ENCODE measurements at places on chromosomes 7 and 10.

DNA sequence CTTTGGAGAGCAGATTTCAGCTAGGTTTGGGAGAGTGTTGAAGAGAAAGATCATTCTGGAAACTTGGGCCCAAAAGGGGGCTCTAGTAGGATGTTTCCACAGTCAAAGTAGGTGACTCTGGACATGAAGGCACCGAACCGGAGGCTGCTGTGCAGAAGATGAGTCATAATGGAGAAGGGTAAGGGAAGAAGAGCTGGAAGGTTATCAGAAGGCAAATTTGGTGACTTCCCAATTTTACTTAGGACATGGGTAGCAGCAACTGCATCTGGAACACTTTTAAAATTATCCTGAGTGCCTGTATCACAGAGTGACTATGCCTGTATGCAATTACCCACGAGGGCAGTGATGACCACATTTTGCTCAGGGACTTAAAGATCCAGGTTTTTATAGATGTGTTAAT, 38.8 kb downstream of the PIK3AP1 start:
- DNase-seq, result no peak

GRCh38 chr7:6376820-6377219, 70.9 kb downstream of the DAGLB start:
- no peak for DNase-seq

DNA sequence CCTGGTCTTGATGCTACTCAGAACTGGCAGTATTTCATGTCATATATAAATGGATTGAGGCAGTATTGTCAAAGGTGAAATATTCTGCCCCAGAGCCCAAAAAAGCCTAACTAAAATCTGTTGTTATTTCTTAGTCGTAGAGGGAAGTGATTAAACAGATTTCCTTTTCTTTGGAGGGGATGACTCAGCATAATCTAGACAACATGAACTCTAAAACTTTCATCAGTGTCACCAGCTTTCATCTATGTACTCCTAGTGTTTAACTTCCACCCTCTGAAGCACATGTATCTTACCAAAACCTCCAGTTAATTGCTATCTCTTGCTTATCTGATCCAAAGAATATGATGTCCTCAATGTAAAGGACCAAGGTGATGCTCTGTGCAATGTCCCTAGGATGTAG, 97.1 kb upstream of the ARID5B start:
- no peak for DNase-seq

GRCh38 chr10:78044699-78045098, 11.0 kb downstream of the RPS24 start:
- DNase-seq, result no peak

DNA sequence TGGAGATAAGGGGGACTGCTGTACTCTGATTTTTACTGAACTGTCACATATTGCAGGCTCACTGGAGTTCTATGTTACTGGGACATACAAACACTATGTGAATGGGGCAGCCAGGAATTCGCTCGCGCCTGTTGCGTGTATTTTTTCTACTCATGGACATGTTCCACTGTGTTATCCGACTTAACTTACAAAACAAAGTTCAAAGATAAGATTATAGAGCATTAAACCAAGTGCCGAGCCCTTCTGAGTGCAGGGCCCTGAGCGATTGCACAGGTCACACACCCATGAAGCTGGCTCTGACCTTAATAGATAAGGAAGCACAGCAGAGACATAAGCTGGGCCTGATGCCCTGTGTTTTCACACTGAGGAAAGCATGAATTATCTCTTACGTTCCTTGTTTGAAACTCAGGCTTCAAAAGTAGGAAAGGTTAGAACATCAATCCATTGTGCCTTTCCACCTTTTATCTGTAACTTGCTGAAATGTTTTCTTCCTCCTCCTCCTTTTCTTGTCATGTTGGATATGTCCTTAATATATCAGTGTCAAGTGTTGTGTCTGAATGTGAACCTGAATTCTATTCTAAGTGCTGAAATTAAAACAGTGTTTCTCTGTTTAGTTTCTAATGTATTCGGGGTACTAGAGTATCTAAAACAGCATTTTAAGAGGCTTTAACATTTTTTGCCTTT, 273.8 kb downstream of the AUTS2 start:
- no peak for DNase-seq

- no peak for DNase-seq
Measured at GRCh38 chr10:94578790-94579189, 33.2 kb downstream of the HELLS start.

DNA sequence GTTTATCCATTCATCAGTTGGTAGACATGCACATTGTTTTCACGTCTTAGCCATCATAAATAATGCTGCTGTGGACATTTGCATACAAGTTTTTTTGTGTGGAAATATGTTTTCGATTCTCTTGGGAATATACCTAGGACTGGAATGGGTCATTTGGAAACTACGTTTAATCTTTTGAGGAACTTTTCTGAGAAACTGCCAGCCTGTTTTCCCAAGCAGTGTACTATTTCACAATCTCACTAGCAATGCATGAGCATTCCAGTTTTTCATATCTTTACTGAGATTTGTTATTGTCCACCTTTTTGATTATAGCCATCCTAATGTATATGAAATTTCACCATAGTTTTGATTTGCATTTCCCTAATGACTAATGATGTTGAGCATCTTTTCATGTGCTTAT, 95.7 kb upstream of the JAZF1 start:
- DNase-seq, result no peak

DNA sequence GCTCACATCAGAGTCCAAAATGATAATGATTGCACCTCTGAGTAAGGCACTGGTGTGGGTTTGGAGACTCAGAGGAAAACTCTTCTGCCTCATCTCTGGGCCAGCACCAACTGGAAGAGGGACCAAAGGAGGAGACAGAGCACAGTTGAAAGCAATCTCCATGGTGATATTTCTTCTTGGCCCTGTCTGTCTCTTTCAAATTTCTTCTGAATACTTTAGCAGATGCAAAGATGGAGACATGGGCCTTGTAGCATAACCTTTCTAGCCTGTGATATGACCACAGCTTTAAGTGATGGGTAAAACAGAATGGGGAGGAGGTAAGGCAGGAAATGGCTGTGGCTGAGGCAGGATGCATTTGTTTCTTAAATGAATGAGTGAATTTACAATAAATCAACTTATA, 12.2 kb upstream of the GIMAP7 start:
- peak; percentile 56 for DNase-seq

GRCh38 chr7:11456574-11456973, 375.4 kb downstream of the THSD7A start:
- no peak for DNase-seq

DNA sequence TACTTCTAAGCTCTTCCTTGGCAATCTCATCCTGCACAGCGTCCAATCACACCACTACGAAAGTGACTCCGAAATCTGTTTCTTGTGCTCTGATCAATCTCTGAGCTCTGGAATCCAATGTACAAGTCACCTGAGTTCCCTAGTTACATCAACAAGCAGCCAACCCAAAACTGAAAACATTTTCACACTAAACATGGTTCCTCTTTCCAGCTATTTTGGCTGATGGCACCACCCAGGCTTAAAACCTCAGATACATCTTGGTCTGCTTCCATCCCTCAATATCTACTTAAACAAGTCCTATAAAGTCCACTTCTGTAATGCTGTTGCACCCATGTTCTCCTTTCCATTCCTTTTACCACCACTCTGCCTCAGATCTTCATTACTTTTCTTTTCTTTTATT, 3.6 kb downstream of the BLOC1S2 start:
- no peak for DNase-seq

DNA sequence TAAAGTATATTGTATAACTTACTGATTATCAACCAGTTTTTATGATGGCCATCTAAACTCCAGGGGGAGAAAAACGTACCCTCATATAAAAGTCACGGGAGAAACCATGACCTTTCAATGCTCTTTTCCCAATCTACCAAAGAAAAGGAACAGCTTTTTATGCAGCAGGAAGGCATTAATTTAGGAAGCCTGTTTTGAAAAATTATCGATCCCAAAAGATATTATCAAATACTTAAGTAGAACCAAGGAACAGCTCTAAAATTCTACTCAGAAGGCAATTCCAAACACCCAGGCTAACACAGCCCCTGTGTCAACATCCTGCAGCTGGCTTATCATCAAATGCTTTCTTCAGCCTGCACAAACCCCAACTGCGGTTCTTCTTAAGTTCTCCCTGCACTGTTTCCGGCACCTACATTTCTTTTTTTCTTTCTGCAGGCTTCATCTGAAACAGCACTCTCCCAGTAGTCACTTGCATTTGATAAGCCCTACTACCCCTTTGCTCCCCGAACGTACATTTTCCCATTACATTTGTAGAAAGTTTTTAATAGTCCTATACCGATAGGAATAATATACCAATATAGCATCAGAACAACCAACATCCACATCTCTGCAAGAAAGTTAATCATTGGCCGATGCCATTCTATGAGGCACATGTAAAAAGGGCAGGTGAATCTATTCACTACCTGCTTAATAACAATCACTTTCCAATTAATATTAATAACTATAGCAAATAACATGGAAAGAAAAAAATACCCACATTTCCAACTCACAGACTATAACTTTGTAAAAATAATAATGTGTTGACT, 47.9 kb downstream of the PIP4K2A start:
- DNase-seq, result peak; percentile 68

- DNase-seq, result peak; percentile 64
Measured at GRCh38 chr7:107874605-107875446, 16.2 kb upstream of the DLD start.

- DNase-seq, result no peak
Measured at GRCh38 chr7:47906883-47907282, 41.4 kb downstream of the PKD1L1 start.

GRCh38 chr7:67809586-67809985, 813.0 kb downstream of the TYW1 start:
- DNase-seq, result no peak

GRCh38 chr7:140676306-140676705, 3.6 kb downstream of the ADCK2 start:
- no peak for DNase-seq

GRCh38 chr7:131648491-131648890, 92.1 kb upstream of the PODXL start:
- DNase-seq, result no peak

DNA sequence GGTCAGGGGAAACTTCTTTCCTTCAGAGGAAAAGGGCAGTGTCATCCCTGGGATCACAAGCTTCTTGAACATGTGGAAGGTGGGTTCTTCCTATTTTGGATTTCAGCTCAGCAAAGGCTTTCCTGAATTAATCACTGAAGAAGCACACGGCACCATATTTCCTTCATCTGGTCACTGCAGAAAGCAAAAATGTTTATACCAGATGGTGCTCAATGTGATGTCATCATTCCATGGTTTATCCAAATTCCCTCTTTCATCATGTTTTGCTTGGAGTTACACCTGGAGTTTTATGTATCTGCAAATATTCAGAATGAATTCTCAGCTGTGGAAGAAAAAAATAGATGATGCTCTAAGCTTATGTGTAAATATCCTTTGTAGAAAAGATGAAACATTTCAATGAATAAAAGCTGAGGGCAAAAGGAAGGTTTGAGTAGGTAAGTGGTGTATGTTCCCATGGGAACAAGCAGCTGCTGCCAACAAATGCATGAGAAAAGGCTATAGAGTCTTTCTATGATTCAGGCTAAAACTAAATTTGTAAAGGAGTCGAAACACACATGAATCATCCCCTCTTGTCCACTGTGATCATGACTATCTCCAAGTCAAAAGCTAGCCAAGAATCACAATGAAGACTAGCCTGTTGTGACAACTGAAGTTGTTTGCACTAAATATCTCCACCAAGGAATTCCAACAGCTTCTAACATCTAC, 26.9 kb upstream of the BPGM start:
- no peak for DNase-seq

DNA sequence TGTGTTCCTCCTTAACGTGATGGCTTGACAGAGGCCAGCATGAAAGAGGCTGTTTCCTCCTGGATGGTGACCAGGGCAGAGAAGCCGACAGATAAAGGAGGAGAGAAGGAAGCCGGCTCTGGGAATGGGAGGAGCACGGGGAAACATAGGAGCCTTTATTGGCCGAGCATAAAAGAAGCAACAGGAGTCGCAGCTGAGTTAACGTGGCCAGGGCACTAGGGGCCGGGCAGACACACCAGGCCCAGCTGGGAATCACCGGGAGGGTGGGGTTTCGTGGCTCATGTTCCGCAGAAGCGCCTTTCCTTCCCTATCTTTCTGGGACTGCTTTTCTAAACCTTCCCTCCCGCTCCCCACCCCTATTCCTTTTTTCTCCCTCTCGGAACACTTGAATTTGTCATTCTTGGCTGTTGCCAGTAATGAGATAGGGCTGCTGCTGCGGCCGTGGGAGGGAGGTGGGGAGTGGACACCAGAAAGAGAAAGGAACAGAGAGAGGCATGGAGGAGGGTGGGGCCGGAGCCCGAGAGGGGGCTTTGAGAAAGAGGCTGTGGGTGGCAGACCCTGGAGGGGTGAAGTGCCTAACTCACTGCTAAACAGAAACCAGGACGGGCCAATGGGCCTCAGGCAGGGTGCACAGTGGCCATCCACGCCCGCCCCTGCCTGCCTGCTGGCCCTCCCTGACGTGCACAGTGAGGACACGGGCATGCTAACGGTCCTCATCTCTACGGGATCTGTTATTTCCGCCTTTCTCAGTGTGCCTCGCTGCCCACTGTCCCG, 65.2 kb downstream of the COL13A1 start:
- DNase-seq, result no peak

DNA sequence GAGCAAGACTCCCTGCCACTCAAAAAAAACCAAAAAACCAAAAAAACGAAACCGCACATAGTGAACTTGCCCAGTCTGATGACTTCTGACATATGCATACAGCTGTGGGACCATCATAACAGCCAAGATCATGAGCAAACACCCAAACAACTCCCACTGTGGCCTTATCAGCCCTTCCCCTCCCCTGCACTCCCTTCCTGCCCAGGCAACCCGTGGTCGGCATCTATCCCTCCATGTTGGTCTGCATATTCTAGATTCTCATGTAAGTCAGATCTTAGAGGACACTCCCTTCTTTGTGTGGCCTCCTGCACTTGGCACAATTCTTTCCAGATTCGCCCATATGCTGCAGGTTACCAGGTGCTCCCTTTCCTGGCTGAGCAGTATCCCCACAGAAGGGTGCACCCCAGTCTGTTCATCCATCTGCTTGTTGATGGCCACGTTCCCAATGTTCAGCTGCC, 72.8 kb downstream of the GNA12 start:
- no peak for DNase-seq

DNA sequence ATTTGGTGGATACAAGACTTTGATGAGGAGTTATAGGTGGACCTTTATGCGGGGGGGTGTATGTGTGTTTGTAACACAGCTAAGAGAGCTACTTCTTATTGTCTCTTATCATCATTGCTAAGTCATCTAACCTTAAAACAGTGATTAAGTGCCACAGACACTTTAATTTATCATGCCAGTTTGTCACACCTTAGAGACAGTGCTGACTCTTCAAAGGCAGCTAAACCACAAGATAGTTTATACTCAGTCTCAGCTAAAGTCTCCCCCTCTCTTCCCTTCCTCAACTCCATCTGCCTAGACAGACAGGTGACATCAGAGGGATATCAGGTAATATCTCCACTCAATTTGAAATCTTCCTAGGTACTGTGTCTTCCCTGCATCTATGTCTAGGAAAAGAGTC, 42.2 kb downstream of the MYPN start:
- DNase-seq, result no peak
